ENCODE measurements at places on chromosomes 1 and 21. TPM values are rescaled to one million over a fixed set of nuclear protein-coding genes. Genes with fewer than 3 reads are reported as not detected.

DNA sequence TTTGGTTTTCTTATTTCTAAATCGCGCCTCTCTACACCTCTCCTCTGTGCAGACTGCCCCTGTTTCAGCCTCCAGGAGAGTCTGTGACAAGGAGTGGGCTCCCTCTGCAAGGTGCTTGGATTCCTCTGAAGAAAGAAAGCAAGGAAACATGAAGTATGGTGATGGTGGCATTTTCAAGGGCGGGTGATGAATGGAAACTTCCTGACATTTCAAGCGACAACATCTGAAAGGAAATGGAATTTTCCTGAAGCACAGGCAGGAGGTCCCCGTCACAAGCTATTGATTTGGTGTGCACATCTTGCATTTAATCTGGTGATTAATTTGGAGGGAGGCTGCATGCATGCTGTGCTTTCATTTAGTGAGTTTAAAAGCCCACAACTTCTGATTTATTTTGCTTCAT, 164.6 kb upstream of the FGGY start:
- no peaks in the 10 kb centered on the region for H3K36me3 ChIP-seq
- H3K27me3 ChIP-seq, result no peaks in the 10 kb centered on the region
- no peak overlapping the region for H3K4me3 ChIP-seq

- H3K27me3 ChIP-seq, result peaks cover 36% of the 10 kb centered on the region
- no peak overlapping the region for H3K27ac ChIP-seq
These were observed 11.5 kb upstream of the COL6A1 start for GRCh38 chr21:45969921-45970673.

- H3K4me3 ChIP-seq, result no peak overlapping the region
- H3K36me3 ChIP-seq, result peaks cover 4% of the 10 kb centered on the region
- H3K27me3 ChIP-seq, result no peaks in the 10 kb centered on the region
- H3K27ac ChIP-seq, result no peak overlapping the region
These were observed 8.0 kb downstream of the FMO5 start for GRCh38 chr1:147217141-147217540.

DNA sequence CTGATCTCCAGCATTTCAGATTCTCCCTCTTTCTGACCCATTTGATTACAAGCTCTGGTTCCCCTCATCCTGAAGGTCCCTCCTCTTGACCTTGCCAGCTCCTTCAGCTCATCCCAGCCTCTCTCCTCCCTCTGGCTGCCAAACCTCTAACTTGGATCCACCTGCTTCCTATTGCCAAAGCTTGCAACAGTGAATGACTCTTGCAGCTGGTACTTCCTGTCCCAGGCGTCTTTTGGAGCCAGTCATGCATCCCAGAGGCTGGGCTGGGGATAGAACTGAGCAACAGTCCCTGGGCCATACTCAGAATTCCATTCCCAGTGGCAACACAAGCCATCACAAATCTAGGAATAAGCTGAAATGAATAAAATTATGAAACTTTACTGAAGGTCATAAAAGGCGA, 27.7 kb upstream of the SPOCD1 start:
- no peaks in the 10 kb centered on the region for H3K27me3 ChIP-seq
- no peak overlapping the region for H3K27ac ChIP-seq
- no peaks in the 10 kb centered on the region for H3K4me1 ChIP-seq
- DNase-seq, result no peak

GRCh38 chr1:187045371-187045770, 216.6 kb downstream of the PLA2G4A start:
- H3K36me3 ChIP-seq, result no peaks in the 10 kb centered on the region
- no peak for DNase-seq
- no peak overlapping the region for H3K4me3 ChIP-seq
- no peaks in the 10 kb centered on the region for H3K27me3 ChIP-seq
- no peak overlapping the region for H3K27ac ChIP-seq
- H3K4me1 ChIP-seq, result no peaks in the 10 kb centered on the region

Gene TPTE
- polyA plus RNA-seq, result not detected

Gene LPAR3
- 1.1 TPM for polyA plus RNA-seq

DNA sequence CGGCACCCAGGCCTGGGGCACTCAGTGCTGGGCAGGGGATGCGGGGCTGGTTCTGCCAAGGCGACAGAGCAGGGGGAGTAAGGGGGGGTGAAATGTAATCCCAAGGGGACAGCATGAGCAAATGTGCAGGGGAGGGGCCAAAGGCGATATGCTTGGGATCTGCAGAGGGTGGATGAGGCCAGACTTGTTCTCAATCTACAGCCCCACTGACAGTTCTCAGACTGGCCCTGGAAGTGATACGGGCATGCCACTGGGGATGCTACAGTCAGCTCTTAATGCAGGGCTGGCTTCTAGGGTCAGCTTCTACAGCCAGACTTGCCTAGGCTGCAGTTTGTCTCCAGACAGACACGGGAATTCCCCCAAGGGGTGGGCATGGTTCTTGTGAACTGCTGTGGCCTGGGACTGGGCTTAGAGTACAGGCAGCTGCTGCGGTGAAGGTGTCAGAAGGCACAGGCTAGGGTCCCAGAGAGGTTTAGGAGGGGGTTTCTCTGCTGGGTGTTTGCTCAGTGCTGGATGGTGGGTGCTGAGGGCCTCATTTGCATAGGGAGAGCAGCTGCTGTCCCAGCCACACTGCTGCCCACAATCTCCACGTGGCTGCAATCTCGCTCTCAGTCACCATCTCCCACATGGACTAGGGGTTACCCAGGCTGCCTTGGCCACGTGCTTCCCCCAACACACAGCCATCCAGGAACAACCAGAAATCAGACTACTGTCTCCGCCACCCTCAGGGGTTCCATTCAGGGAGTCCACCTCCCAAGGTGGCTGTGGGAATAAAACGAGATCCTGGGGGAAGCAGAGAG, 190.1 kb downstream of the HIVEP3 start:
- H3K27ac ChIP-seq, result no peak overlapping the region
- no peaks in the 10 kb centered on the region for H3K4me1 ChIP-seq
- H3K36me3 ChIP-seq, result no peaks in the 10 kb centered on the region
- H3K27me3 ChIP-seq, result no peaks in the 10 kb centered on the region
- H3K4me3 ChIP-seq, result no peak overlapping the region
- no peak for DNase-seq

Gene MPZ
- 10.1 TPM for polyA plus RNA-seq

DNA sequence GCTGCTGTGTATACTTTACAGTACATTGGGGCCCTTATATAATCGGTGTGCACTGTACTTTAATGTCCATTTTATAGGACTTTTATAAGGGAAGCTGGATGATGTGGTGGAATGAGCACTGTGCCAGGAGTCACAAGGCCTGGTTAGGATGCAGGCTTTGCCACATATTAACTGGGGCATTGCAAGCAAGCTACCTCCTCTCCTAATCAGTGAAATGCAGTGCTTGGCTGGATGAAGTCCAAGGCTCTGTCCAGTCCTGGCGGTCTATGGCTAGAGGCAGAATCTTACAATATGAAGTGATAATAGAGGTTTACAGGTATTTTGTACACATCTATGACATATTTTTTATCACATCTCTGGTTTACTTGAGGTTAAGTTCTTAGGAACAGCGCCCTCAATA, 1.7 kb upstream of the PKP1 start:
- H3K4me3 ChIP-seq, result no peak overlapping the region
- H3K27ac ChIP-seq, result no peak overlapping the region
- H3K36me3 ChIP-seq, result no peaks in the 10 kb centered on the region
- DNase-seq, result no peak

GRCh38 chr1:38076038-38076437, 29.4 kb upstream of the POU3F1 start:
- no peaks in the 10 kb centered on the region for H3K4me1 ChIP-seq
- DNase-seq, result no peak
- no peak overlapping the region for H3K27ac ChIP-seq
- H3K27me3 ChIP-seq, result peaks cover 20% of the 10 kb centered on the region
- no peak overlapping the region for H3K4me3 ChIP-seq
- no peaks in the 10 kb centered on the region for H3K36me3 ChIP-seq

Gene HCN3
- 18.3 TPM for polyA plus RNA-seq

DNA sequence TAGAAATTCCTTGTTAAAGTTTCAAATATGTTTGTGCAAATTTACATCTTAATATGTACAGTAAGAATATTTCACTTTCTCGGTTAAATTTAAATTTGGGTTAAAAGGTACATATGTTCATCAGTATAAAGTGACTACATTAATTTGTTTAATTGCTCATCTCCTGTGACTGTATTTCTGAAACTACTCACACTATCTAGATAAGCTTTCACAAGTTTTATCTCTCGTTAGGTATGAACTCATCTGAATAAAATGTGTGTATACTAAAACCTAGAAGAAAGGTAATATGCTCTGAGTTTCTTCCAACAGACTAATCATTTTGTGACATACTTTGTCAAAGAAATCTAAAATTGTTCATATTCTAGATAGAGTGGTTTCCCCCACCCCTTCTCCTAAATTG, 150.7 kb downstream of the PATJ start:
- H3K4me3 ChIP-seq, result no peak overlapping the region
- peaks cover 6% of the 10 kb centered on the region for H3K36me3 ChIP-seq
- no peaks in the 10 kb centered on the region for H3K27me3 ChIP-seq

Gene DDR2
- polyA plus RNA-seq, result 18.3 TPM

DNA sequence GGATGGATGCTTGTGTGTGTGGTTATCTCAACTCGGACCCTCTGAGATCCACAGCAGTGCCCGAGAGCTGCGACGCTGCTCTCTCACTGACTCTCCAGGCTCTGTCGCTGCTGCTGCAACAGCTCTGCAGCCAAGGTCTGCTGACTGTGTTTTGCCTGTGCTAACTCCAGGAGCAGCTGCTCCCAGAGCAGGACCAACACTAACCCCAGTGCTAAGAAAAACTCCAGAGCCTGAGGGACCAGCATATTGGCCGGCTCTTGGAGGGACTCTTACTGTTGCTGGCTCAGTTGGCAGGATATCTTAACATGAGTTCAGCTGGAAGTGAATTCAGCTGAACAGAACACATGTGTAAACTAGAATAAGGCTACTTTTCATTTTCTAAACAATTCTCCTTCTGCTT, 4.4 kb downstream of the LCE2C start:
- H3K4me3 ChIP-seq, result no peak overlapping the region
- no peaks in the 10 kb centered on the region for H3K36me3 ChIP-seq
- no peak for DNase-seq
- H3K27me3 ChIP-seq, result peaks cover 3% of the 10 kb centered on the region
- H3K4me1 ChIP-seq, result no peaks in the 10 kb centered on the region
- no peak overlapping the region for H3K27ac ChIP-seq

DNA sequence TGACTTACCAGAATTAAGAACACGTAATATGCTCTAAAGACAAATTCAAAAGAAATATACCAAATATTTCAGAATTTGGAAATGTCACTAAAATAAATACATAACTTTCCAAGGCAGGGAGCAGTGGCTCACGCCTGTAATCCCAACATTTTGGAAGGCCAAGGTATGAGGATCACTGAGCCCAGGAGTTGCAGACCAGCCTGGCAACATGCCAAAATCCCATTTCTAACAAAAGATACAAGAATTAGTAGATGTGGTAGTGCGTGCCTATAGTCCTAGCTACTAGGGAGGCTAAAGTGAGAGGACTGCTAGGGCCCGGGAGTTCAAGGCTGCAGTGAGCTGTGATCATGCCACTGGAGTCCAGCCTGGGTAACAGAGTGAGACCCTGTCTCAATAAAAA, 11.7 kb downstream of the LUZP1 start:
- DNase-seq, result no peak
- peaks cover 18% of the 10 kb centered on the region for H3K4me1 ChIP-seq
- no peaks in the 10 kb centered on the region for H3K36me3 ChIP-seq
- H3K27me3 ChIP-seq, result no peaks in the 10 kb centered on the region
- no peak overlapping the region for H3K4me3 ChIP-seq
- no peak overlapping the region for H3K27ac ChIP-seq

- peaks cover 5% of the 10 kb centered on the region for H3K4me1 ChIP-seq
- H3K27me3 ChIP-seq, result no peaks in the 10 kb centered on the region
- H3K27ac ChIP-seq, result no peak overlapping the region
- no peak for DNase-seq
These were observed 625.0 kb upstream of the RGS18 start for GRCh38 chr1:191533254-191533653.

DNA sequence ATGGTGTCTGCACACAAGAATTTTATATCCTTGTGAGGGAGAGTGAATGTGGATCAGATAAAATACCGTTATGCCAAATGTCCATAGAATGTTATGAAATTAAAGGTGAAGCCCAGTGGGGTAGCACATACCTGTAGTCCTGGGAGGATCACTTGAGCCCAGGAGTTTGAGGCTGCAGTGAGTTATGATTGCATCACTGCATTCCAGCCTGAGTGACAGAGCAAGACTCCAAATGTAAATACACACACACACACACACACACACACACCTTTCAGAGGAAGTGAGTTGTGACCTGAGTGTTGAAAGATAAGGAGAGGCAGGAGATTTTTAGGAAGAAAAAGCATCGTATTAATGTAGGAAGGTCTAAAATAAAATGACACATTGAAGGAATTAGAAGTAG, 28.1 kb upstream of the ZYG11A start:
- no peaks in the 10 kb centered on the region for H3K4me1 ChIP-seq
- H3K4me3 ChIP-seq, result no peak overlapping the region
- H3K27me3 ChIP-seq, result no peaks in the 10 kb centered on the region
- H3K27ac ChIP-seq, result no peak overlapping the region
- peaks cover 40% of the 10 kb centered on the region for H3K36me3 ChIP-seq
- no peak for DNase-seq

DNA sequence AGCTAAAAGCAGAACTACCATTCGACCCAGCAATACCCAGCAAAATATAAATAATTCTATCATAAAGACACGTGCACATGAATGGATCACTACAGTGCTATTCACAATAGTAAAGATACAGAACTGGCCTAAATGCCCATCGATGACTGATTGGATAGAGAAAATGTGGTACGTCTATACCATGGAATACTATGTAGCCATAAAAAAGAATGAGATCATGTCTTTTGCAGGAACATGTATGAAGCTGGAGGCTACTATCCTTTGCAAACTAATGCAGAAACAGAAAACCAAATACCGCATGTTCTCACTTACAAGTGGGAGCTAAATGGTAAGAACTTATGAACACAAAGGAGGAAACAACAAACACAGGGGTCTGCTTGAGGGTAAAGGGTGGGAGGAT, 53.4 kb downstream of the UCHL5 start:
- H3K4me3 ChIP-seq, result no peak overlapping the region
- no peak overlapping the region for H3K27ac ChIP-seq
- peaks cover 23% of the 10 kb centered on the region for H3K4me1 ChIP-seq
- no peak for DNase-seq

- no peak overlapping the region for H3K4me3 ChIP-seq
- no peak overlapping the region for H3K27ac ChIP-seq
- peaks cover 14% of the 10 kb centered on the region for H3K4me1 ChIP-seq
- peaks cover 5% of the 10 kb centered on the region for H3K36me3 ChIP-seq
These were observed 148.6 kb upstream of the CD34 start for GRCh38 chr1:208059409-208060001.

Gene UMODL1
- polyA plus RNA-seq, result 0.67 TPM

- peaks cover 3% of the 10 kb centered on the region for H3K27me3 ChIP-seq
- H3K27ac ChIP-seq, result no peak overlapping the region
- DNase-seq, result no peak
- H3K4me3 ChIP-seq, result no peak overlapping the region
These were observed 27.4 kb upstream of the TBX15 start for GRCh38 chr1:119015547-119015946.

DNA sequence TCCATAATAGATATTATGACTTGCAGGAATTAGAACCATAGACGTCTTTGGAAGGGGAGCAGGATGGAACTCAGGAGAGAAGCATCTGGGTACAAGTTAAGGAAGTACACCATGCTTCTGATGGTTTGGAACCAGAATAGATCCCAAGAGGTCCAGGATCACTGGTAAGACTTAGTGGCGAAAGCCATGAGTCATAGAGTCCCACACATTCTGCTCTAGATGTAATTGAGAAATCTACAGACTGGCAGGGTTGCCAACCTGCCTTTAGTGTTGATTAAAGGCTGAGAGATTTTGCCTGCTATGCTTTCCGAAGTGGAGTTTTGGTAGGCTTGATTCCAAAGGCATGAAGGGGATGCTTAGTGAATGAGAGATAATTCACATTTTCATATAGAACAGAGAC, 57.1 kb upstream of the C1orf87 start:
- no peak overlapping the region for H3K4me3 ChIP-seq
- H3K4me1 ChIP-seq, result peaks cover 11% of the 10 kb centered on the region
- no peak for DNase-seq
- H3K27ac ChIP-seq, result no peak overlapping the region
- H3K27me3 ChIP-seq, result no peaks in the 10 kb centered on the region

Gene LDLRAD1
- polyA plus RNA-seq, result 0.51 TPM
